ENCODE measurements at places on chromosomes 13 and 19. TPM values are rescaled to one million over a fixed set of nuclear protein-coding genes. Genes with fewer than 3 reads are reported as not detected.

- DNase-seq, result no peak
These were observed 2.5 kb downstream of the SHISA7 start for GRCh38 chr19:55440411-55441105.

ATP4B gene
- total RNA-seq, result not detected

GRCh38 chr13:106612688-106613087 lies 44.8 kb upstream of the ARGLU1 start:
- DNase-seq, result no peak

GRCh38 chr13:26457212-26457611 lies 100.3 kb upstream of the WASF3 start:
- DNase-seq, result no peak

LHFPL6 gene
- total RNA-seq, result 42.4 TPM

DNA sequence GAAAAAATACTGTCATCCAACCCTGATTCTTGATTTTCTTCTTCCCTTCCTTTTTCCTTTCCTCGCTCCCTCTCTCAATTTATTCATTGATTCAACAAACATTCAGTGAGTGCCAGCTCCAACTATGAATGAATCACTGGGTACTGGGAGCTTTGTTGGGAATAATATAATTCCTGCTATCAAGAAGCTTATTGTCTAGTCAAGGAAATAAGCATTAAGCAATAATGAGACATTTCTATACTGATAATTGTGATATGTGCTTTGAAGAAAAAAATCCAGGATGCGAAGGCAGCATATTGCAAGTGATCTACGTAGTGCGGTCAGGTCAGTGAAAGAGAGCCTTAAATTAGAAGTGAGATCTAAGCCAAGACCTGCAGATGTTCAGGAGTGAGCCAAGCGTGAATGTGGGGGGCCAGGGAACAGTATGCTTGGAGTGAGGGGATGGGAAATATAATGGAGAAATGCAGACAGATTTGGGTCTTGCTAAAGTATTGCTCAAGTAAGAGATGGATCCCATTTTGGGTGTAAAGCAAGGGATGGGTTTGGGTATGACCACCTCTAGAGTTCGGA lies 253.5 kb downstream of the LHFPL6 start:
- DNase-seq, result no peak

NLRP11 gene
- under 0.01 TPM for total RNA-seq

CATSPERD gene
- total RNA-seq, result not detected

GNA15 gene
- not detected for total RNA-seq

LGALS14 gene
- total RNA-seq, result not detected

DNA sequence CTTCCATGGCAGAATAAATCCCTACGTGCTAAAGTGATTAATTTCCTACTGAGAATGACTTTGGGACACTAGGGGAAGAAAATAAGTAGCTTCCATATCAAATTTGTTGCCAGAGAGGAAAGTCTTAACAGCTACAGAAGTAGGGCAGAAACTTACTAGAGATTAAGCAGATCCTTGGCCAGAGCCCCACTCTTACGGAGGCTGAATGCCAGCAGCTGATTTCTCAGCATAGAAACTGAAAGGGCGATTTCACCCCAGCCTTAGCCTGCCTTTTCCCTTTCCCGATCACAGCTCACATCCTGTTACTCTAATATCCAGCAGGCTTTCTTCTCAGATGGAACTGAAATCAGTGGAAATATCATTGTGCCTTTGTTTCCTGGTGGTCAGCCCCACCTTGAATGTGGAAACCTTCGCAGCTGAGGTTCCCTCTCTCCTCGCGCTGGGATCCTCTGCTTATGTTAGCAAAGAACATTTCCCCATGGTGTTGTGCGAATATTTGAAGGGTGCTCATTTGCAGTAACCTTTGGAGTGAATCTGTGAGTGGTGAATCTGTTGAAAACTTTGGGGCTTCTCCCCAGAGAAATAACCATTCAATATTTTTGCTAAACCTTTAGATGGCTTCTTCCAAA lies 8.4 kb downstream of the FAM124A start:
- DNase-seq, result peak; percentile 71

- DNase-seq, result no peak
These were observed 11.6 kb downstream of the PNPLA6 start for GRCh38 chr19:7547159-7547558.

DNA sequence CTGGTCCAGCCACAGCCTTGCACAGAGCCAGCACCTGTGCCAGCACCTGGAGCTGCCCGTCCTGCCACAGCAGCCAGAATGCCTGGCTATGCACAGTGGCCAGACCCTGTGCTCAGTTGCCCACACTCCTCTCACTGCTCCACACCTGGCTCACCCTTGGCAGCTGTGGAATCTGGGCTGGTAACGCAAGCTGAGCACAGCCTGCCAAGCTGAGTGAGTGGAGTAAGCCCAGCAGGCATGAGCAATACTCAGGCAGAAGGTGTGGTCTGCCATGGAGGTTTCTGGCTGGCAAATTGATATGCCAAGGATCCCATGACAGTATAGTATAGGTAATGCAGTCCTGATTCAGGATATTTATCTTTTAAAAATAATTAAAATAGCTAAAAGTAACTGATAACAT lies 122.2 kb downstream of the PCDH9 start:
- DNase-seq, result no peak

ZNF610 gene
- total RNA-seq, result 3.3 TPM

DNA sequence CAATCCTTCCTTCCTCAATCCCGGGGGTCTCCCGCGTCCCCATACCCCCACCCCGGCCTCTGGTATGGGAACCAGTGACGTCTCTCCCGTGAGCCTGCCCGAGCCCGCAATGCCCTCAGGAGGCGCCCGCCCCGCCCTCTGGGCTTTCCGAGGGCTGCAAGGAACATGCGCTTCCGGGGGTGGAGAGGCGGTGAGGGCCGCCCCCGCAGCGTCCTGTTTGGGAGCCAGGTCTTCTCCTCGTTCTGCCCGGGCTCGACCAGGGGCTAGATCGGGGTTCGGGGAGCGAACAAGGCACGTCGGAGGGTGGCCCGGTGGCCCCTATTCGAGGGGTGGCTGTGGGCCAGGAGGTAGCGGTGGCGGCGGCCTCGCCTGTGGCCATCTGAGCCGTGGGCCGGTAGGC lies 6.6 kb upstream of the TEX101 start:
- DNase-seq, result no peak

GRCh38 chr13:47298506-47298905 lies 401.7 kb upstream of the HTR2A start:
- peak; percentile 71 for DNase-seq

DNA sequence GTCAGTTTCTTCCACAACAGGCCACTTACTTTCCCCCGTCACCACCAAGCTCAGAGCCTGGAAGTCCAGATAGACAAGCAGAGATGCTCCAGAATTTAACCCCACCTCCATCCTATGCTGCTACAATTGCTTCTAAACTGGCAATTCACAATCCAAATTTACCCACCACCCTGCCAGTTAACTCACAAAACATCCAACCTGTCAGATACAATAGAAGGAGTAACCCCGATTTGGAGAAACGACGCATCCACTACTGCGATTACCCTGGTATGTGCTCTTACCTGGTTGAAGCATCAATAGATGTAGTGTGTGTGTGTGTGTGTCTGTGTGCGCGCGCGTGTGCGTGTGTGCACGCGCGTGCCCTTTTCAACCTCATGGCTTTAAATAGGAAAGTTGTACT lies 3.7 kb downstream of the KLF5 start:
- DNase-seq, result no peak

- DNase-seq, result no peak
These were observed 2.7 kb upstream of the CEBPA start for GRCh38 chr19:33304760-33305647.

DNA sequence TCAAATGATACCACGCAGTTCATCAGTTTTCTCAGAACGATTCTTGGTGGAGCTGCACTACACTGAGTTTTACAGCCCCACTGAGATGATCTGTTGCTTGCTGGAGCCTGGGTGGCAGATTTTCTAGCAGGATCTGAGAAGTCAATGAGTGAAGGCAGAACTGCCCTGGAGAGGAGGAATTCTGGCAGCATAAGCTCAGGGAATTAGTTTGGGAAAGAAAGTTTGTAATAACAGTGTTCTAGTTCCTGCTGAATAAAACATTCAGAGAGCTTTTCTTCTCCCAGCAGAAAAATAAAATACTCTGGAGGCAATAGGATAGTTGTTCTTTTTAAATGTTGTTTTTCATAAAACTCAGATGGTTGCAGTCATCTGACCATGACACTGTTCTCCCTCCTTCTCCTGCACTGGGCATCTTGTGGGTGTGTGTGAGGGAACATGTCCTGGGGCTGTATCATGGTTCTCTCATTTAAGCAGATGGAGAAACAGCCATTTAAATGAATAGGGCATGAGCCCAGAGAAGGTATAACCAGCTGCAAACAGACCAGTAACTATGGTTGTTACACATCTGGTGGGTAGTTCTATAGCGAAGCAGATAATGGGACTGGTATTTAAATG lies 29.6 kb downstream of the OLFM4 start:
- no peak for DNase-seq

DNA sequence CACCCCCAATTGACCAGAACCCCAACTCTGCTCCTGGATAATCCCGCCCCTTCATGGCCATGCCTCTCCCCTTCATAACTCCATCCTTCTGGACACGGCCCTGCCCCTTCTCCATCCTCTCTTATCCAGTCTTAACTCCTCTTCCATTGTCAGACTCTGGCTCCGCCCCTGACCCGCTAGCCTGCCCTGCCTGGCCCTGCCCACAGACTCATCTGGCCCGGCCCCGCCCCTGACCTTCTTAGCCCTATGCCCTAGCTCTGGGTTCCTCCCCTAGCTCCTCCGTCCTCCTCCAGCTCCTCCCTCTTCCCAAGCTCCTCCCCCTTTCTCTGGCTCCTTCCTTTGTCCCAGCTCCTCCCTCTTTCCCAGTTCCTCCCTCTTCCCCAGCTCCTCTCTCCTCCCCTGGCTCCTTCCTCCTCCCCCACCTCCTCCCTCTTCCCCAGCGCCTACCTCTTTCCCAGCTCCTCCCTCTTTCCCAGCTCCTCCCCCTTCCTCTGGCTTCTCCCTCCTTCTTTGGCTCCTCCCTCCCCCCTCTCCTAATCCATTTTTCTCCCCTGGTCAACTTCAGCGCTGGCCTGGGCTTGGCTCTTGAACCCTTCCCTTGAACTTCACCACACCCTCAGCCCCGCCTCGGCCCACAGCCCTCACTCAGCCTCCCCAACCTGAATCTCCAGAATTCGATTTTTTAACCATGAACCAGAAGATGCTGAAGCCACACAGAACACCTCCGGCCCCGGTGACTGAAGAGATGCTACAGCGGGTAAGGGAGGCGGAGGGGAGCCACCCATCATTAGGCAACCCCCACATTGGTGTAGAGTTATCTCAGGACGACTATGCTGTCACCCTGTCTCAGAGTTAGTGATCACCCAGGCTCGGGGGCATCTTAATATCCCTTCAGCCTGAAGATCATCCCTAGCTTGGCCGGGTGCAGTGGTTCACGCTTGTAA lies 9.2 kb upstream of the ZNF358 start:
- peak; percentile 75 for DNase-seq

HDGFL2 gene
- total RNA-seq, result 51.2 TPM

- DNase-seq, result no peak
These were observed 8.6 kb downstream of the LILRA6 start for GRCh38 chr19:54233941-54234340.

DNA sequence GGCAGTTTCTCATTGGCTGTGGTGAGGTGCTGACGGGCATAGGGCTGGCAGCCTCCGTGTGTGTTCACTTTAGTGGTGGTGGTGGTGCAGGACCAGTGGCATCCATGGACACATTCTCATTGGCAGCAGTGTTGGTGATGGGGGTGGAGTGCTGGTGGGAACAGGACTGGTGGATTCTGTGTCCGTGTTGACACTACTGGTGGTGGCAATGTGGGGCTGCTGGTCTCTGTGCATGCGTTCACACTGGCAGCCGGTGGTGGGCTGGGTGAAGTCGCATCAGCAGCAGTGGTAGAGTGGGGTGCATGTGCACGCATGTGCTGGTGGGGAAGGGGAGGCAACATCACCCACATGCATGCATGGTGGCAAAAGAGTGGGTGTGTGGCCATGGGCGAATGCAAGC lies 1471.4 kb upstream of the PCDH20 start:
- no peak for DNase-seq

DNA sequence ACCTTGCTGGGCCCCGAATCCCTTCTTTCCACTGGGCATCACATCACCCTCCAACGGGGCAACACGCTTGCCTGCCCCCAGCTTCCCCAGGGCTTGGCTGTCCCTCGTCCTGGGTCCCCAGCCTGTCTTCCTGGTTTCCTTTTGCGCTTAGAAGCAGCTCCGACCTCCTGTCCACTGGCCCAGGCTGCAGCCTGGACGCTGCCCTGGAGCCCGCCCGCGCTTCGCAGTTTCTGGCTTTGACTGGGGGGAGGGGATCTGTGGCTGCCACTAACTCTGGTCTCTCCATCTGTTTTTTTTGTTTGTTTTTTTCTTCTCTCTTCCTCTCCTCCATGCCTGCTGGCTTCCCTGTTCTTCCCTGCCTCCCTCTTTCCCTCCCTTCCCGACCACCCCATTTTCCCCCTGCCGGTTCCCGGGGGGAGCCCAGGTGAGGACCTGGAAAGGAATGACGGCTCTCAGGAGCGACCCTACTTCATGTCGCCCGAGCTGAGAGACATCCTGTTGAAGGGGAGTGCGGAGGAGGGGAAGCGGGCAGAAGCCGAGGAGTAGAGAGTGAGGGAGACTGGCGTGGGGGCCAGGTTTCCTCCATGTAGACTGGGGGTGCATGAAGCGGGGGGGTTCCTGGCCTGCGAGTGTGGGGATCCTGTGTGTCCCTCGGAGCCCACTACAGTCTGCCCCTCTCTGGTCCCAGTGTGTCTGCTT lies 11.5 kb upstream of the ILF3 start:
- DNase-seq, result no peak

DNA sequence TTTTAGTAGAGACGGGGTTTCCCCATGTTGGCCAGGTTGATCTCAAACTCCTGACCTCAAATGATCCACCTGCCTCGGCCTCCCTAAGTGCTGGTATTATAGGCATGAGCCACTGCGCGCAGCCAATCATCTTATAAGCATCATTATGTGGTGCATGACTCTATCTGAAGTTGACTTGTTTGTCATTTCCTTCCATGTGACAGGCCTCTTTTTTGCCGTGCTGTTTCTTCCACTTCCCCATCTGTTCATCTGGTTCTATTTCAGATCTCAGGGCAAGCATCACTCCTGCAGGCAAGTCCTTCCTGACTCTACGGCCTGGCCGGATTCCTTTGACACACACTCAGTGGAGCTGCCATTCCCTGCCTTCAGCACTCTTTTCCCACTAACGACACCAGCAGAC lies 15.2 kb downstream of the COL5A3 start:
- DNase-seq, result no peak

DNA sequence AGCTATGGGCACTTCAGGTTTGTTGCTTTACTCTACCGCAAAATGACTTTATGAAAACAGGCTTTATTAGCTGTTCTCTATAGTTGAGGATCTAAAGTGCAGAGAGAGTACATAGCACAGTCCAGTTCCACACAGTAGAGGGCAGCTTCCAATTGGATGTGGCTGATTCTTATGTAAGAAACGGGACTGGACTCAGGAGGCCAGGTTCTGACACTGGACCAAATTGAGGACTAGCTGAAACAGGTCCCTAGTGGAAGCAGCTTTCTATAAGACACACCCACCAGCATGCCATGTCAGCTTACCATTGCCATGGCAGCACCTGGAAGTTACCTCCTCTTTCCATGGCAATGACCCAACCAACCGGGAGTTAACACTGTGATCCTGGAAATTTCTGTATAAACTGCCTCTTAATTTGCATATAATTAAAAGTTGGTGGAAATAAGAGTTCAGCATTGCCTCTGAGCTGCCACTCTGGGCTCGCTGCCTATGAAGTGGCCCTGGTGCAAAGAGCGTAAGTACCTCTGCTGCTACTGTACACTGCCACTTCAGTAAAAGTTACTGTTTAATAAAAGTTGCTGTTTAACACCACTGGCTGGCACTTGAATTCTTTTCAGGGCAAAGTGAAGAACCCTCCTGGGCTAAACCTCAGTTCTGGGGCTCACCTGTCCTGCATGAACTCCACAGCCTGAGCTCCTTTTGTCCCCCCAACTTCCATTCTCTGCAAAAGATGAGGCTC lies 211.9 kb upstream of the SLC10A2 start:
- no peak for DNase-seq
